ENCODE measurements at places on chromosomes 2 and 18.
A peak's percentile ranks its signal among the peaks of the same experiment; 100 is the strongest.

DNA sequence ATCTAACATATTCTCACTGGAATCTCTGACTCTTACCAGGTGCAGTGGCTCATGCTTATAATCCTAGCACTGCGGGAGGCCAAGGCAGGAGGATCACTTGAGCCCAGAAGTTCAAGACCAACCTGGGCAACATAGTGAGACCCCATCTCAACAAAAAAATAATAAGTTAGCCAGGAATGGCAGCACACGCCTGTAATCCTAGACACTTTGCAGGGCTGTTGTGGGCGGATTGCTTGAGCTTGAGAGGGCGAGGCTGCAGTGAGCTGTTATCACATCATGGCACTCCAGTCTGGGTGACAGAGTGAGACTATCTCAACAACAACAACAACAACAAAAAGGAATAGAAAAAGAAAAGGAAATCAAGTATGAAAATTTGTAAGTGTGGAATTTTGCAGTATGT is 306.5 kb upstream of the CYP26B1 start:
- DNase-seq, result no peak

DNA sequence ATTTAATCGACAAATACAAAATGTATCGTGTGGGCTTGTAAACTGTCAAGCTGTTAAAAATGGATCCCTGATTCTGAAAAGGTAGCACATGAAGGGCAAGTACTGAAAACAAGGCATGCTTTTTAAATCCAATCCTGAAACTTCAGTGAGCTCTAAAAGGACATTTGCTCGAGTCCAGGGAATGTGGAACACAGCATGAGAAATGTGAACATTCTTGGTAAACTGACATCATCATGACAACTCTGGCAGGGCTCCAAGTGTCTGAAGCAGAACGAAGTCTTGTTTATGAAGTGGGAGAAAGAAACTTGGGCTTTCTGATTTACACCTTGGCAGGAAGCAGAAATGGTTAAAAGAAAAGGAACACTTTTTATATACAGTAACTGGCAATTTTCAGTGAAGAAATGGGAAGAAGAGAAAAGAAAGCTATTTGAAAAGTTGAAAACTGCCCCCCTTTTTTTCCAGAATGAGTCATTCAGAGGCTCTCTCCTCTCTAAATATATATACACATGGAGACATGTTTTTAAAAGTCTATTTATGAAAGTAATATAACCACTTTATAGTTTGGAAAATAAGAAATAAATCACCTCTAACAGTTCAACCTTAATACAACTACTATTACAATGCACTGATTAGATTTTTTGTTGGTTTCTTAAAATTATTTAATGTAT is 120.8 kb downstream of the GAREM1 start:
- DNase-seq, result peak; percentile 80

DNA sequence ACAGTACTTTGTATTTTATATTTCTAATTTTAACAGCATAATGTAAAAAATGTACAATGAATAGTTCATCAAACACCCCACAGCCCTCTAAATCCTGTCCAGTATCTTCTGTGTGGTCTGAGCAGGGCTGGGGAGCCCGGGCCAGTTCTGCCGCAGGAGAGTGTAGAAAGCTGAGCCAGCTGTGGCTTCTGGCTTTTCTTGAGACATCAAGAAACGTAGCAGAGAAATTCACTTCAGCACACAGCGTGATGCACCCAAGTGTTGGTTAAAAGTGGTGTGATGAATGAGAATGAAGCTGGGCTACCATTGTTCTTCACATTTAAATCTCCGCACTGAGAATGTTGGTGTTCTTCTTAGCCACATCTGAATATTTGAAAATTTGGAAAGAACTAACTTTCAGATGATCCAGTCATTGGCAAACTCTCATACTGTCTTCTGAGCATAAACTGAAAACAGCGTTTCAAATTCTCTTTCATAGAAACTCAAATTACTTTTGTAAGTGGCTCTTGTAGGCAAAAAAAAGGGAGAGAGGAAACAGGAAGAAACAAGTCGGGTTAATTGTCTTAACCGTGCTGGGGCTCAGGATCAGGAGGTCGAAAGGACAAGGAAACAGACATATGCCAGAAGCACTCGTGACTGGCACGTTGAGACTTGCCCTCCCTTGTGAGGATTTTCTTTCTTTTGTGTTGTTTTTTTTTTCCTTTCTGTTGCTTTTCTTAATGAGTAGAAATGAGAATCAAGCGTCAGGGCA is 23.4 kb upstream of the TMEM87B start:
- no peak for DNase-seq

DNA sequence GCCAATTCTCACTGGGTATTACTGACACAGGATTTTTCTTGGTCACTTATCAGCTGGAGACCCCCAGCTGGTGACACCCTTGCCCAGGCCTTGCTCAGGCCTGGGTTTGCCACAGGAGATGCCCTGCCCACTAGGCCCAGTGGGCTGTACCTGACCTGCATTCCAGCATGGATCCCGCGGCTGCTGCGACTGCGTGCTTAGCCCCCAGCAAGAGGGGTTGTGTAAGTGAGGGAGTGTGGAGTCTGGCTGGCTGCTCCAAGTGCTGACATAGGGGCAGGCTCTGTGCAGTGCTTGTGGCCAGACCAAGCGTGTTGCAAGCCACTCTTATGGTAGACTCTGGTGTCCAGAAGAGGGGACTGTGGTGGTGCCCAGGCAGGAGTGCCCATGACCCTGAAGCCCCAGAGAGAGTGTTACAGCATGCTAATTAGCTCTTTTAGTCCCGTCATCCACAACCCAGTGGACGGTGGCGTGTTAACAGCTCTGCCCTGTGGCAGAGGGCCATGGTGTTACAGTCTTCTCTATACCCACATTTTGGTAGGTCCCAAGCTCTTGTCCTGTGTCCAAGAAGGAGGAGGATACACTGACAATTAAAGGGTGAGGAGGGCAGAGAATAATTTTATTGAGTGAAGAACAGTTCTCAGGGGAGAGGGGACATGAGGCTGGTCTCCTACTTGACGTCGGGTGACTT is 491.7 kb upstream of the MEIS1 start:
- no peak for DNase-seq

GRCh38 chr2:229410264-229410663 is 139.2 kb upstream of the PID1 start:
- no peak for DNase-seq

- DNase-seq, result no peak
Observed at GRCh38 chr2:189631849-189632248, 29.4 kb upstream of the ASNSD1 start.

DNA sequence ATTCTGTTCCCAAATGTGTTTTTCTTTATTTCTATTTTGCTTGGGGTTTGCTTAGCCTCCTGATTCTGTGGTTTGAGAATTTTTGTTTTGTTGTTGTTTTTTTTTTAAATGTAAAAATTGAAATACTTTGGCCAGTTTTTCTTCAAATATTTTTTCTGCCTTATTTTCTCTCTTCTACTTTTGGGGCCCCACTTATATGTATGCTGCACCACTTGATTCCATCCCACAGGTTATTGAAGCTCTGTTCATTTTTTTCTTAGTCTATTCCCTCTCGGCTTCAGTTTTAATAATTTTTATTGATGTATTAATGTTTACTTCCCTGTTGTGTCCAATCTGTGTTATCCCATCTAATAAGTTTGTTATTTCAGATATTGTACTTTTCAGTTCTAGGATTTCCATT is 17.7 kb upstream of the VIT start:
- DNase-seq, result no peak

GRCh38 chr2:41431756-41432155 is 616.1 kb upstream of the PKDCC start:
- no peak for DNase-seq

GRCh38 chr2:171159372-171160118 is 1.1 kb downstream of the TLK1 start:
- DNase-seq, result peak; percentile 78

DNA sequence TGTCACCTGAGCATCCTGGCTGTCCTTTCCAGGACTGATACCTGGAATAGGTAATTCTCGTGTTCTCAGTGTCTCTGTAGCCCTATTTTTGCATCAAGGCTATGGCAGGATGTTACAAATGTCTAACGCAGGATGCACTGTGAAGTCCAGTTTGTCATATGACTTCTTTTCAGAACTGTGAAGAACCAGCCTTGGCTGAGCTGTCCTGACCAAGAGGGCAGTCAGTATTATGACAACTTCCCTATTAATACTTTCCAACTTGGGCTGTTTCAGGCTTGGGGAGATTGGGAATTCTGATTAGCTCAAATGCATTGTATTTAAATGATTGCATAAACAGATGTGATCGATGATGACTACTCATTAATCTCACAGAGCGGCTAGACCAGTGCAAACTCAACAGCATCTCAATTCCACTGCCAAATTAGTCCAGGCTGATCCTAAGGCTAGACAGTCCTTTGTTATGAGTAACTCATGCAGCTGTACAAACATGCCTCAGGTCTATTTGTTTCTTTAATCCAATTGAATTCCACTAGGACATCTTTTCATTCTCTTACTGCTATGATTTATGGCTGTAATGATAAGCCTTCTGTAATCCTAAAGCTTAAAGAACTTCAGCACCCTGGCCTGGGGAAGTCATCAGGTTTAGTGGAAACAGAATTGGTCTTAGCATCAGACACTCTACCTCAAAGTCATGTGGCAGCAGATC is 331.6 kb downstream of the KCNS3 start:
- DNase-seq, result no peak

GRCh38 chr2:71716697-71717624 is 263.6 kb downstream of the DYSF start:
- no peak for DNase-seq

Data from kidney (tissue), 22 donors.